ENCODE measurements at places on chromosomes 7 and 10.

GRCh38 chr10:15760681-15761080 is 41.0 kb upstream of the ITGA8 start:
- no peak for DNase-seq

- DNase-seq, result no peak
Observed at GRCh38 chr7:42686594-42687156, 225.2 kb downstream of the C7orf25 start.

GRCh38 chr10:77325233-77325537 is 312.4 kb downstream of the KCNMA1 start:
- DNase-seq, result no peak

DNA sequence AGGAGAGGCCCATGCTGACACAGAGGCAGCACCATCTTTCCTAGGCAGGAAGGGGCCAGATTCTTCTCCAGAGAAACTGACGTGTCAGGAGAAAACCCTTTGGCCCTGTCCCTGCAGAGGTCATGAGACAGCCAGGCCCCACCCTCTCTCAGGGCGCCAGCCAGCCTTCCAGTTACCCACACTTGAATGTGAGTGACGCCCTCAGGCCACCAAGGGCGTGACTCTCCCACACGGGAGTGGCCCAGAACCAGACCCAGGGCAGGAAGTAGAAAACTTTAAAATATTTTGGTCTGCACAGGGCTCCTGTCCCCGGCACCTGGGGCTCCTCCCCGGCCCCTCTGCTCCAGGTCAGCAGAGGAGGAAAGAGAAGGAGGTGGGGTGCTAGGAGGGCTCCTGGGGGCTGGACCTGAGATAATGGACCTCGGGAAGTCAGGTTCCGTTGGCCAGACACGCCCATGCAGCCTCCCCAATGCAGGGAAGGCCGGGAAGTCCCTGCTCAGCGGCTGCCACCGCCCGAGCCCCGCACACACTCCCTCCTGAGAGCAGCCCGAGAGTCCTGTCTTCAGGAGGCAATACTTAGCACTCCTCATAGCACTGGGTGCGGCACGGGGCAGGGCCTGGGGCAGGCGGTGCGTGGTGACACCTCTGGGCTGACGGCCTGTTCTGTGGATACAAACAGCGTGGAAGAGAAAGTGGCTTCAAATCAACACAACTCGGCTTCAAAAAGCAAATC is 67.0 kb upstream of the CFAP46 start:
- peak; percentile 1 for DNase-seq

GRCh38 chr7:7323352-7323751 is 141.0 kb downstream of the C1GALT1 start:
- DNase-seq, result peak; percentile 6

DNA sequence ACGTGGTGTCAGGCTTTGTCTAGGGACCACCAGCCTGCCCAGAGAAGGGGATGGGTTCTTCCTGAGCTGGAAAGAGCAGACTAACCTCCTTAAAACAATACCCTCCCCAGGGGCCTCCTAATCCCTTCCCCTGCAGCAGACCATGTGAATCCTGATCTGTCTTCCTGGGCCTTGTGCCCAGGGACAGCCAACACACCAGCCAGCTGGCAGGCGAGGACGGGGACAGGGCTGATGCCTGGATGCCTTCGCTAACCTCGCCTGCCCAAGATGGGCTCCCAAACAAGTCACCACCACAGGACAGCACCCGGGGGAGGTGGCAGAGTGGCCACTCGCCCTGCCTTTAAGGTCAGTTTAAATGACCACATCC is 17.6 kb downstream of the PODXL start:
- no peak for DNase-seq

DNA sequence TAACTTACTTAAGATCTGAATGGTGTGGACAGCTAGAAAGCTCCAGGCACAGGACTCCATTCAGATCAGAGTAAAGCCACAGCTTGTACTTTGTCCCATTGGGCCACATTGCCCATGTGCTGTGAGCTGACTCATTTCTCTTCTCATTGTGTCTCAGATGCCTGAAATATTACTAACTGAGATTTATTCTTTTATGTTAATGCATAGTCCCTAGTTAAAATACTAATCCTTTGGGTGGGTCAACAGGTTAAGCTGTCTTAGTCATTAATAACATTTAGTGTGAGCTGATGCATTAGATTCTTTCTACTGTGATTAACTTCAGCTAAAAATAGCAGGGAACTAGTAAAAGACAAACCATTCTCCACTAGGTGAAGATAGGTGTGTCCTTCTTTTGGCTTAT is 104.7 kb upstream of the ARMC3 start:
- peak; percentile 93 for DNase-seq

GRCh38 chr10:112722758-112723157 is 227.3 kb upstream of the TCF7L2 start:
- no peak for DNase-seq

DNA sequence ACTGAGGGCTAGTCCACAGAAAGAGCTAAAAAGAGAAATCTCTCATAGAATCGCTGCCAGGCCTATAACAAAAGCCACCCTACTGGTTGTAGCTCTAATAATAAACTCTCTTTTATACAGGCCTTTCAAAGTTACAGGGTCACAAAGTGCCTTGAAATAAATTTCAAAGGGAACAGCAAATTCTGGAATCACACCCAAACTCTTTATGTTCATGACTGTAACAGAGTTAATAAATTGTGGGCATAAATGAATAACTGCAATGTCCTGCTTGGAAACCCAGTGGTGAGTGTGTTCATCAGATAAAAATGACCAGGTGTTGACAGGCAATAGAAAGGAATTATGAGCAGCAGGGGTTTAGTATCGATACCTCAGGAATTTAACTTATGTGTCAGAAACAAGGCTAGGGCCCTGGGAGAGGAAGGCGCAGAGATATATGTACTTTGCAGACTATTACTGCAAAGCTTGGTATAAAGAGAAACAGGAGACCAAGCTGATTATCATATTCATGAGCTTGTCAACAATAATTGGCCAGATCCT is 9.3 kb downstream of the CDC14C start:
- DNase-seq, result no peak

DNA sequence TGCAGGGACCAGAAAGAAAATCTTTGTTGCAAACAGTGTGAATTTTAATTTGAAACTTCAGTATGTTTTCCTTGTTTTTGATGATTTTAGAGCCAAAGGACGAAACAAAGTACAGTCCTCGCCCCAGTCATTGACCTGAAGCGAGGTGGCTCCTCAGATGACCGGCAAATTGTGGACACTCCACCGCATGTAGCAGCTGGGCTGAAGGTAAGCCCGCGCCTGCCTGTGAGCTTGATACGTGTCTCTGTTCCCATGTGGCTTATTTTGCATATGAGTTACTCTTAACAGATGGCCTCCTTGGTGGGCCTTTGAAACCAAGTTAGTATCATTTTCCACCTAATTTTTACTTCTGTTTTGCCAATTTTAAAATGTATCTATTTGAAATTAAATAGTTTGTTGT is 12.3 kb downstream of the RBM17 start:
- DNase-seq, result no peak

- DNase-seq, result no peak
Observed at GRCh38 chr10:116045366-116046356, 227.3 kb downstream of the GFRA1 start.

DNA sequence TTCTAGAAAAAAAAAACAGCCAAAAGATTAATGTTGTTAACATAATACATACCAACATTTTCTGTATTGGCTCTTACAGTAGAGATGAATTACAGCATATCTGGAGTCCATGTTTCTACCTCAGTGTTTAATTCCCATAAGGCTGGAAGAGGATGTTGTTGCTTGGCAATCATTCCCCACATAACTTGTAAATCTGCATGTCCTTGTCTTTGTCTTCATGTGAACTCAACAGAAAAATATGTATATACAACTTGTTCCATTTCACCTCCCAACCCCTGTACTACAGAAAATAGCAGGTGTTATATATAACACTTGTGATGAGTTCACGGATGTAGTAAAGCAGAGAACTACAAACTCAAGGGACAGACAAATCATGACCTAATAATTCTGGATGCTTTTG is 160.9 kb upstream of the SEMA3C start:
- no peak for DNase-seq

- no peak for DNase-seq
Observed at GRCh38 chr10:100020142-100020885, 10.6 kb upstream of the DNMBP start.

- DNase-seq, result no peak
Observed at GRCh38 chr10:97300980-97301379, 8.5 kb upstream of the ARHGAP19 start.

GRCh38 chr10:108037061-108037460 is 872.6 kb upstream of the SORCS1 start:
- no peak for DNase-seq

DNA sequence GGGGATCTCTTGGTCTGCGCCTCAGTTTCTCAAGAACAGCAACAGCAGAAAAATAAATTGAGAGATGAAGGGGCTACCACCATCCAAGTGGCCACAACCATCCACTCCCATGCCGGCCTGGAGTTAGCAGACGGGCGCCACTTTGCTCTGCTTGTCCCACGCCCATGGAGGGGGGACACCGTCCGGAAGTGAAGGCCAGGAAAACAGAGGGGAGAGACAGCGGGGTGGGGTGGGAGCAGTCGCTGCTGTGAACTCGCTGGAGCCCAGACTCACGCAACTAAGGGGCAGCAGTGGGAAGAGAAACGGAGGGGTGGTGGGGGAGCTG is 135.4 kb downstream of the KIF20B start:
- DNase-seq, result no peak

- no peak for DNase-seq
Observed at GRCh38 chr10:66162560-66163143, 763.2 kb upstream of the LRRTM3 start.

DNA sequence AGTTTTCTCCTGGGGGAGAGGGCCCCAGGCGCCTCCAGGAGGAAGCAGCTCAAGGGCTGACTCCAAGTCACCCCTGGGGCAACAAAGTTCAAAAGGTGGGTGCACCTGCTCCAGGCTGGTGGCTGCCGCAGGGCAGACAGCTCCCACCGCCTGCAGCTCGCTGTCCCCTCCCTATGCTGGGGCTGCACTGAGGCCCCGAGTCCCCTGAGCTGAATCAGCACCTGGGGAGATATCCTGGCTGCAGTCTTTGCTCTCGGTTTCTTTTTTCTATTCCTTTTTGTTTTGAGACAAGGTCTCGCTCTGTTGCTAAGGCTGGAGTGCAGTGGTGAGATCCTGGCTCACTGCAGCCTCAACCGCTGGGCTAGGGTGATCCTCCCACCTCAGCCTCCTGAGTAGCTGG is 183.4 kb downstream of the DNAJB6 start:
- no peak for DNase-seq

DNA sequence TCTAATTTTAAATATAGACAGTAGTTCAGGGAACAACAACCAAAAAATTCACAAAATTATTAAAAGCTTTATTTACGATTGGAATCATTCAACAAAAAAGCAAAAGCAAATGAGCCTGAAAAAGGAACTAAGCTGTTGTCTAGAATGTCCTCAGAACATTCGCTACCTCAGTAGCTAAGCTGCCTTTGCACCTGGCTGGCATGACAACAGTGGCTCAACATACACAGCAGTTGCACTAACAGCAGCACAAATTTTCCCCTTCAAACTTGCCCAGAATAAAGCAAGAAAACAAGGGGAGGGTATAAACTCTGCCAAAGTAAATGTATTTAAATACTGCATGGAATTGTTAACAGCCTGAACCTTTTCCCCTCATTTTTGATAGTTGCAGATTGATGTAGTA is 70.4 kb upstream of the GRID1 start:
- no peak for DNase-seq

DNA sequence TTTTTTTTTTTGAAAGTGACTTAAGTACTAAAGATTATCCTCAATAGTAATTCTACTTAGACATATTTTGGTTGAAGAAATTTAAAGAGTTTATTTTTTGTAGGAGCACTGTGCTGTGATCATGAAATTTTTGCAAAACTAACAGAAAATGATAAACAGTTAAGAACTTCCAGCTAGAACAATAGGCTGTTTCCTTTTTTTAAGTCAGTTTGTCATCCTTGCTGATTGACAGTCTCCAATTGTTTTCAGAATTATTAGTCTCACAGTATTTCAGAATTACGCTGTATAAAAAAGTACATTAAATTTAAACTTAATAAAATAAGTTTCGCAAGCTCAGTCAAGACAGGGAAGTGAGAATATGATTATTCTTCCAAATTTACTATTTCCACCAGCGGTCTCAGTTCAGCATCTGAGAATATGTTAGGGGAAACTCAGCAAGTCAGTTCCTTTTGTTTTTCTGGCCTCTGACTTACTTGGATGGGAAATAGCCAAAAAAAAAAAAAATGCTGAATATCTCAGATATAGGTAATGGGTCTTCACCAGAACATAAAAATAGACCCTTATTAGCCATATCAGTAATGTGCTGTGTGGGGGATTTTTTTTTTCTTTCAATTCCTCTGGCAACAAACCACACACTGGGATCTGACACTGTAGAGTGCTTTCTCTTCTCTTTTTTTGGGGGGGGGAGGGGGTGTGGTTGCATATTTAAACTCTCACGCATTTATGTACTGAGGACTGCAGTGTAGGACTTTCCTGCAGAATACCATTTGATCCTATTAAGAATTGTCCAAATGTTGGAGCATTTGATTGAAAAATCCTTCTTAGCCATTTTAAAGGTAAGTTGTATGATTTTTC is at the start of gene CD36:
Gene CD36, plus strand, starts transcription at position 732 of the 855 bp plus-strand sequence. CDS start 8,099 bp downstream, outside the sequence.
- no peak for DNase-seq

- no peak for DNase-seq
Observed at GRCh38 chr10:121668314-121669027, 70.2 kb upstream of the FGFR2 start.

GRCh38 chr10:45515630-45516029 is 141.6 kb downstream of the ALOX5 start:
- DNase-seq, result no peak

DNA sequence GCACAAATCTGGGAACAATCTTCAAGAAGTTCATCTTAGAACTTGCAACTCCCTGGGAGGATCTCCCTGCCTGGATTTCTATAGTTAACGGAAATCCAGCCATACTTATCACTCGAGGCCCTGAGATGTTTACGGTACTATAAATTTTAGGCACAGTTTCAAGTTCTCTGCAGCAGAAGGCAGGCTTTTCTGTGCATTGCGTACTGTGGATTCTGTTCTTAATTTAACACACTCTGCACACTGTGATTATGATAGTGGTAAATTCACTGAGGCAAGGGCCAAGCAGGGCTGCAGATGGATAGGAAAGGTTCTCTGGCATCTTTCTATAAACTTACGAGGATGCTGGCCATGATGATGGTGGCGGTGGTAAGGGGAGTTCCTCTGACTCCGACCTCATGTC is 10.6 kb downstream of the INHBA start:
- DNase-seq, result no peak

DNA sequence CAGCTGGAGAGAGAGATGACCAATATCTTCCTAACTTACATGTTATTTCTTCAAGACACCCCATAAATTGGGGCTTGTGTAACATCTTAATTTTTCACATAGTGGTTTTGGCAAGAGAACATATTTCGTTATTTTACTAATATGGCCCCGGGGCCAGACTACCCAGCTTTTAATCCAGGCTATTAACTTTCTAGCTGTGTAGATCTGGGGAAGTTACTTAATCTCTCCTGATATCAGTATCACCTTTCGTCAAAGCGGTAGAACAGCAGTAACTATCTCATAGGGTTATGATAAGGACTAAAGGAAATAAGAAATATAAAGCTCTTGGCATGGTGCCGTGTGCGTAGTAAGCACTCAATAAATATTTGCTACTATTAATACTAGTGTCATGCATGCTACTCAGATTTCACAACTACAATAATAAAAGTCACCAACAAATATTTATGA is 71.6 kb upstream of the LYZL1 start:
- DNase-seq, result no peak

Measured in EH (cell line).